ENCODE measurements at places on chromosomes 5 and 9.
A peak's percentile ranks its signal among the peaks of the same experiment; 100 is the strongest.

DNA sequence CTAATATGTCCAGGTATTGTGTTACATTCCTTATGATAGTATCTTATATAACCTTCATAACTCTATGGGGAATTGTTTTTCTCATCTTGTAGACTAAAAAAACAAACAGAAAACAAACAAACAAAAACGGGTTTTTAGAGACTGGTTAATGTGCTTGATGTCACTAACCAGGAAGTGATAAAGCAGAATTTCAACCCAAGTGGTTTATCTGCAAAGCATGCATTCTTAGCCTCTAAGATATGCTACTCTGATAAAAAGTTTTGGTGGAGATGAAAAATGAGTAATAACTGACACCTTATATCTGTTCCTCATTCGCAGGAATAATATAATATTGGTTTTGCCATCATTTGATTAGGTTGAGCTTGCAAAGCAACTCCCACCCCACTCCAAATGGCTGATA is 53.4 kb downstream of the PUM3 start:
- no peak for DNase-seq

DNA sequence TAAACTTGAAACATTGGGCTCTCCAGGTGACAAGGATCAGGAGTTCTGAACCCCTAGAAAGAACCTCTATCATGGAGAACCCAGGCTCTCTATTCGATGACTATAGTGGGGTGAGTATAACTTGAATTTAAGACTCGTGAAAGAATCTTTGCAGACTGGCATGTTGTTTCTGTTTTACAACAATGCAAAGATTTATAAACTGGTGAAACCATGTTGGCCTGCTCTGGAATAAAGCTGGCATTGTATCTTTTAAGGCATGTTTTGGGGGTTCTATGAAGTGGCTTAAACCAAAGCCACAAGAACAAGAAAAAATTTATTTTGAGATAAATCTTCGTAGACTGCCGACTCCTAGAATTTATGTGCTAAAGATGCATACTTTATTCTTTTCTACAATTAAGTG is 9.8 kb upstream of the GDNF start:
- no peak for DNase-seq

- DNase-seq: peak; percentile 82
Measured at GRCh38 chr5:32489791-32490562, 45.4 kb upstream of the ZFR start.

DNA sequence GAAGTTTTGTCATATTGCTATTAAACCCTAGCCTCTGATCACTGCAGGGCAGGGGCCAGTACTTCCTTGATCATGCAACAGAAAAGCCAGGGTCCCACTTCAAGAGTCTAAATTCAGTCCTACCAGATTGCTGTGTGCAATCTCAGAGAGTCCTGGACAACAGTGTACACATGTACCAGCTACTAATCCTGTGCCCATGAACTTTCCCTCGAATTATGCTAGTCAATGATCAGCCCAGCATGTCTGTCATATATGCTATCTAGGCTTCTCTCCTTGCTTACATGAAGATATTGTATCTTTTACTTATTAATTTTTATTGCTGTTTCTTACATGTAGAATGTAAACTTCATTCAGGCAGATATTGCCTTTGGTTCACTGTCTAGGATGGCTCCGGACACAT is 367.0 kb downstream of the NTRK2 start:
- DNase-seq: no peak

DNA sequence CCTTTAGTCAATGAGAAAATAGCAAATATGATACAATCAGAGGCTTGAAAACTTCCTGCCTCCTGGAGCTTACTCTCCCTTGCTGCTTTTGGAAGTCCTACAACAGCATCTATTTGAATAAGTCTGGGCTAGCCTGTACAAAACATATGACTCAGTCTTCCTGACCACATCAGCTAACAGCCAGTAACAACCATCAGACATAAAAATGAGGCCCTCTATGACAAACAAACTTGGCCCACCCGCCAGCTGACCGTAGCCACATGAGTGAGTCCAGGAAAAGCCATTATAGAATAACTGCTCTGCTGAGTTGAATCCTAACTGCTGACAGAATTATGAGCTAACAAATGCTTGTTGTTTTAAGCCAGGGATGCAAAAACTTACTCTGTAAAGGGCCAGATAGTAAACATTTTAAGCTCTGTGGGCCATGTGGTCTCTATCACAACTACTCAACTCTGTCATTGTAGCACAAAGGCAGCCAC is 347.6 kb downstream of the PTPRD start:
- no peak for DNase-seq
